ENCODE measurements at places on chromosomes 4 and X.

- no peak for DNase-seq
Observed at GRCh38 chr4:23877758-23878229, 12.1 kb downstream of the PPARGC1A start.

- DNase-seq, result no peak
Observed at GRCh38 chrX:109294097-109294814, 187.6 kb downstream of the GUCY2F start.

DNA sequence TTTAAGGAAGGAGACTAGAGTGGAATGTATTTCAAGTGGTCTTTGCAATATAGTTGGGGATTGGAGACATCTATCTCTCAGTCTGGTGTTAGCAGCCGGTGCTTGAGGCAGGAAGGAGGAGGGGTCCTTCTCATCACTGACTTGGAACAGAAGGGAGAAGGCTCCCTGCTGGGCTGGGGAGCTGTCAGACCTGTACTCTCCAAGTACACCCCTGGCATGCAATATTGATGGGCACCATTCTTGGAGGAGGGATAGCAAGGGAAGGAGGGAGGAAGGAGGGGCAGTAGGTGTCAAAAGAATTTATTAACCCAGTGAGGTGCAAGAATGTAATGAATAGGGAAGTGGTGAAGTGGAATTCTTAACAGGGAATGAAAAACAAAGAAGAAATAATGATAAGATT lies 338.8 kb downstream of the UNC5C start:
- DNase-seq, result no peak

- no peak for DNase-seq
Observed at GRCh38 chr4:146844761-146845160, 100.9 kb downstream of the TTC29 start.
